ENCODE measurements at places on chromosomes 2 and 18.

DNA sequence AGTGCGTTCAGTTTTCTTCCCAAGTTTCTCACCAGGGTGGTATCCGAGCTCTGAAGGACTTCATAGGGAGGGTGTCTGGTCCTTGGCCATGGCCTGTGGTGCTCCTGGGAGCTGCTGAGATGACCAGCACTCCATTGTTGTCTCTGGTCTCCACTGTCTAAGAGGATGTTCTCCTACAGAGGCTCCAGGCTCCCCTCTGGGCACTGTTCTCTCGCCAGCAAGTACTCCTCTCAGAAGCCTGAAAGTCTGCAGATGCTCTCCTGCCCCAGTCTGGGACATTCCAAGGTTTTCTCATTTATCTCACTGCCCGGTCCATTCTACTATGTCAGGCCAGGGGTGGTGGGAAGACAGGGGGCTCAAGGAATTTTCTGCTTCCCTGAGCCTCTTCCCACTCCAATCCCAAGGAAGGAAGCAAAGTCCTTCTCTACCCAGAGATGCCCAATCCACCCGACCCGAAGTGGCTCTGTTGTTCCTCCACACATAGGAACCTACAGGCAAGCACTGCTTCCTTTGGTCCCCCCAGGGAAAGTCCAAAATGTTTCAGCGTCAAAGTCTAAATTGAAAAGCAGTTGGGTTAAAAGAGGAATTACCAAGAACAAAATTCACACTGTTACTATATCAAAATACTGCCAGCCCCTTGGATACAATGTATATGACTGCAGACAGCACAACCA lies 110.5 kb downstream of the GYPC start:
- DNase-seq = no peak

DNA sequence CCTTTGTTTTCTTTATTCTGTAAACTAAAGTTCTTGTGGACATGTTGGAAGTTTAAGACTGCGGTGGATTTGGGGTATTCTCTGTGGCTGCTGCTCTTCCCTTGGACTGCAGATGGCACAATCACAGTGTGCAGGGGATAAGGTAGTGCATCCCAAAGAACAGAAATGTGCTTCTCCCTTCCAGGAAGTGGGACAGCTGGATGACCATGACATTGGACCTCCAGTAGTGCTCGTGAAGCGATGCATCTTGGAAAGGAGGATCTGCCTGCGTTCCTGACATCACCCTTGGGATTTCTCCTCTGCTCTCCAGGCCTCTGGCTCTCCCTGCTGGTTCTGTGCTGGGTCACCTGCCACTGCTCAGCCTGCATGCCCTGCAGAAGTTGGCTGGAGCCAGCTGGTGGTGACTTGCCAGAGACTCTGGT lies 109.9 kb downstream of the SLC4A3 start:
- DNase-seq = no peak

DNA sequence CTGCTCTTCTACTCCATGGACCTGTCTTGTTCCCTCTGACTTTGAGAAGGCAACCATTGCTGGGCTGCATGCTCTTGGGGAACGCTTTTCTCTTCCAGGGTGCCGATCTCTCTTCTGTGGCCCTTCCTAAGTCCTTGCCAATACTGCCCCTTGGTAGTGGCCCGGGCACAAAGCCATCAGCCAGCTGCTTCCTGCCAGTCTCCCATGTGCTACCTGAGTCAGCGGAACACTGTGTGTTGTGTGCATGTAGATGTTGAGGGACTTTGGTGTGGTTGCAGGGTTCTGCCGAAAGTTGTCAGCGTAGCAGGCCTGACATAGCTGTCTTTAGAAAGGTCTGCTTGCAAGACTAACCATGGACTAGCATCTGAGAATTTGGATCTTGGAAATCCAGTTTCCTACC lies 35.4 kb downstream of the MGAT5 start:
- peak; percentile 14 for DNase-seq

GRCh38 chr18:32445846-32446245 lies 24.8 kb downstream of the GAREM1 start:
- DNase-seq = no peak

- DNase-seq = no peak
Measured at GRCh38 chr18:59915606-59916005, 15.8 kb downstream of the PMAIP1 start.

DNA sequence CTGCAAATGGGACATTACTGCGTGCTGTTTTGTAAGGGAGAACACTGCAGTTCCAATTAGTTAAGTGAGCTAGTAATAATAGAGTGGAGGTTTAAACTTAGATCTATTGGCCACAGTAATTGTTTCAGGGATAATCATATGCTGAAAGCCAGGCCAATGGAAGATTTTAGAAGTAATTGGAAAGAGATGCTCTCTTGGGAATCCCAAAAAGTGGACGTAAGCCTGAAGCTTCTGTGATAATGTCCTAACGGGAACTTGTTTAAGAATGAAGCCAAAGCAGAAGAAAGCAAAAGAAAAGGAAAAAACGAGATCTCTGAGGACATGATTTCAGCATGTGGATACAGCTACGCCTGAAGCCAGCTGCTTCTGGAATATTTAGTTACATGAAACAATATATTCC lies 594.6 kb downstream of the SLC4A3 start:
- DNase-seq = no peak

- no peak for DNase-seq
Measured at GRCh38 chr2:205654878-205655605, 27.3 kb upstream of the NRP2 start.

DNA sequence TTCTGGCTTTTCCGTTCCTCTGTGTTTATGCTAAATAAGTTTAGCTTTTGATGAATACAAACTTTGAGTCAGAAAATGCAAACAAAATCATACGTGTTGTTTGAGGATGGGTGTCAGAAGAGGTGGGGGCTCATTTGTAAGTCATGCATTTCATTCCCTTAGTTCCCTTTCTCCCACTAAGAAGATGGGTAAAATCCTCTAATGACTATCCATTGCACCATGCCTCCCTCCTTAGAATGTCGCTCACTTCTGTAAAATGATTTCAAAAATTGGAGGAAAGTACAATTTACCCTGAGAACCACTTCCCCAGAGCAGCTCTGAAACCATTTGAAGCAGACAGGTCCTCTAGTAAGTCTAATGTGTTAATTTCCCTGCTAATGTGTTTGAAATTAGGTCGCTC lies 629.6 kb upstream of the VRK2 start:
- no peak for DNase-seq

DNA sequence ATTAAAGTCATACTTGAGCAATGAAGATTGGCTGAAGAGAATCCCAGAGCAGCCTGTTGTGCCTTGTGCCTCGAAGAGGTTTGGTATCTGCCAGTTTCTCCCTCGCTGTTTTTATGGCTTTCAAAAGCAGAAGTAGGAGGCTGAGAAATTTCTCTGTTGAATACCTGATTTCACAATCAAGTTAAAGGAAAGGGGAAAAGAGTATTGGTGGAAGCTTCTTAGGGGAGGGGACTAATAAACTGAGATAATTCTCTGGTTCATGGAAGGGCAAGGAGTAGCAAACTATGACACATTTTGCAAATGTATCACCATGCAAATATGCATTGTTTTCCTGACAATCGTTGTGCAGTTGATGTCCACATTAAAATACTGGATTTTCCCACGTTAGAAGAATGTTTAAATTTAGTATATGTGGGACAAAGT lies at the start of gene IL1B:
Gene IL1B (minus strand): TSS at position 85 of the 423 bp plus-strand sequence. CDS start 550 bp downstream, outside the sequence.
- no peak for DNase-seq

- DNase-seq = no peak
Measured at GRCh38 chr2:101736861-101737291, 39.4 kb downstream of the MAP4K4 start.

GRCh38 chr2:102396012-102396411 lies 26.9 kb upstream of the IL18RAP start:
- DNase-seq = no peak

GRCh38 chr18:26085056-26085455 lies 5.4 kb downstream of the SS18 start:
- no peak for DNase-seq

DNA sequence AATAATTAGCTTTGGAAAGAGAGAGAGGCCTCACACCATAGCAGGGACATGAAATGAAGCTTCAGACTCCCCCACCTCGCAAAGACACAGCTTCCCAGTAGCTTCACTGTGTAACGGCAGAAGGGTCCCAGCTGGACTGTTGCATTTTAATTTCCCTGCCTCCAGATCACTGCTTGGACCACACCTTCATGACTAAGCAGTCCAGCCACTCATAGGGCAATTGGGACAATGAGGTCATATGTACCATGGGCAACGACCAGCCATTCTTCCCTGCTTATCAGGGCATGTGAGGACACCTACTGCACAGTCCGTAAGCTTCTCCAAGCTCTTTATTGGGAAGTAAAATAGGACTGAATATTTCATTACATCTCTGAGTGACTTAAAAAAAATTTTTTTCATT lies 183.0 kb downstream of the MREG start:
- no peak for DNase-seq

GRCh38 chr2:30686000-30686399 lies 121.2 kb downstream of the CAPN13 start:
- DNase-seq = no peak

DNA sequence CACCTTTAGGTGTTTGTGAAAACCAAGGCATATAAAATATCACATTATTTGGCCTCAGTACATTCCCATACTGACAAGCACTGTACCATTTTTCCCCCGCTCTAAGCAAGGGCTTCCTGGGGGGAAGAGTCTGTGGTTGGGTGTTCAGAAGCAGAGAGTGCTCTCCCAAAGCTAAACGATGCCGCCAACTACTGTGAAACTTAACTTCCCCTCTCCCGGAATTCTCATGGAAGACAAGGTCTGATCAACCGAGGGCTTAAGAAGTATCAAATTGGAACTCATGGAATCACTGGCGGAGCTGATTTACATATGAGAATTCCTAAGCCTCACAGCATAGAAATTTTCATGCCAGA lies 433 bp upstream of the MFF start:
- no peak for DNase-seq

- no peak for DNase-seq
Measured at GRCh38 chr2:103667335-103667884, 905.6 kb downstream of the TMEM182 start.

GRCh38 chr18:55862693-55863390 lies 274.9 kb upstream of the TCF4 start:
- no peak for DNase-seq

- DNase-seq = no peak
Measured at GRCh38 chr2:98216616-98217015, 129.6 kb upstream of the CNGA3 start.

DNA sequence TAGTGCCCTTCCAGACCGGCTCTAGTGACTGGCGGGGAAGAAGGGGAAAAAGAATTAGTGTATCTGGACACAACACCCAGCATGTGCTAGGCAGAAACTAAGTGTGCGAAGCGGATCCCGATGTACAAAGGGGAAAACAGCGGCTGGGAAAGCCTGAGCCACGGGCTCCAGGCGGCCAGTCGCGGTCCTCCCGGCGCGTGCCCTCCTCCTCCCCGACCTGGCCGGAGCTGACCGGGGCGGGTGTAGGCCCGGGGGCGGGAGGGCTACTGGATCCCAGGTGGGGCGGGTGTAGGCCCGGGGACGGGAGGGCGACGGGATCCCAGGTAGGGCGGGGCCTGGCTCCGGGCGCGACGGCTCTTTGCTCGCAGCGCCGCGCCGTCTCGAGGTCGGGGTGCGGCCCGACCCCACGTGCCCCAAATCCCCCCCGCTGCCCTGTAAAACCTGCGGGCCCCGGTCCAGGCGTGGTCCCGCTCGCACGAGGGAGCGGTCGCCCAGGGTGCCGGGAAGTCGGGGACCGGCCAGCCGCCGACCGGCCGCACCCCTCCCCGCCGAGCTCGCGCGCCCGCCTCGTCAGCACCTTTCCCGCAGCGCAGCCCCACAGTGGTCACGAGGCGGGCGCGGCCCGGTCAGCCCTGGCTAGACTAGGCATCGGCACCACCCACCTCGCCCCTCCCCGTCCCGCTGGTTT lies 48.8 kb downstream of the C2orf42 start:
- no peak for DNase-seq

DNA sequence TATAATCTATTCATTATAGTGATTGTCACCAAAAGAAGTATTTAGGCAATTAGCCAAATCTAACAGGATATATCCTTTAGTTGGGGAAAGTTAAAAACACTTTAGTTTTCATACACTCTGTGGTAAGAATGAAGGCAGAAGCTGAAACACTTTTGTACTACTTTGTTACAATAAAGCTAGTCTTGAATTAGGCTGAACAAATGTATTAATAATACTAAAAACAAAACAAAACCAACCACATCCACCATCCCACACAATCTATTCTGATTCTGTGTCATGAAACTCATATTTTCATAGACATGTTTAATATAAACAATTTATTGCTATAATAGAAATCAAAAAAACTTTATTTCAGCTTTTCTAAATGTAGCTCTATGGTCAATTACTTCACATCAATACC lies 508.8 kb downstream of the ZEB2 start:
- no peak for DNase-seq

DNA sequence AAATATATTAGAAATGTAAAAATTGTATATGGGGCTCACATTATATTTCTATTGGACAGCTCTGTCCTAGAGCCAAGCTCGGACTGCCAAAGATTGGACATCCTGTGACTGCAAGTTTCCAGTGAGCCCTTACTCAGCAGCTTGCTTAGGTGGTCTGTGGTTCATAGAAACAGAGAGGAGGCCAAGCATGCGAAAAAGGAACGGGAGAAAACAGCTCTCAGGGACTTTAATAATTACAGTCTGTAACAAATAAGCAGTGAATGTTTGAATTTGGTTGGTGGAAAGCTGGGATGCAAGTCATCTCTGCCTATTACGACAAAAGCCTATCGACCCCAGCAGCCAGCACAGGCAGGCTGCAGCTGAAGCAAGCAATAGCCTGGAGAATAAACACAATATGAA lies 35.6 kb downstream of the WIPF1 start:
- no peak for DNase-seq

All from central memory CD4-positive, alpha-beta T cell (primary cell).